Kidney (tissue), 22 donors: ENCODE measurements at places on chromosomes 5 and 9. TPM values are rescaled to one million over a fixed set of nuclear protein-coding genes. Genes with fewer than 3 reads are reported as not detected.

The PCDHA7 gene
- 1.1 TPM for total RNA-seq

The AGGF1 gene
- 23.0 TPM for total RNA-seq

DNA sequence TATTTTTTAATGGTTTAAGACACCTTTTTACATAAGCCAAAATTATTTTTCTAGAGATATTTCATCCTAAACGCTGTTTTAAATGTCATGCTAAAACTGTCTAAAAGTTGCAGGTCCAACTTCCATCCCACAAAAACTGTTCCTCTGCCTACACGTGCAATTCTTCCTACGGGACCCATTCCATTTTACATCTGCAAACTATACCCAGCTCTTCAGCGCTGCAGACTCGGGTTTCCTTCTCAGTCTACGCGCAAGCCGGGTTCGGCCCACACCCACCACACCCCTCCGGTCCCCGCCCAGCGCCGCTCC lies 8.7 kb downstream of the RANBP6 start:
- DNase-seq = no peak

GRCh38 chr9:133080161-133080560 lies 18.4 kb downstream of the CEL start:
- no peak for DNase-seq

The TSSK1B gene
- 0.13 TPM for total RNA-seq

DNA sequence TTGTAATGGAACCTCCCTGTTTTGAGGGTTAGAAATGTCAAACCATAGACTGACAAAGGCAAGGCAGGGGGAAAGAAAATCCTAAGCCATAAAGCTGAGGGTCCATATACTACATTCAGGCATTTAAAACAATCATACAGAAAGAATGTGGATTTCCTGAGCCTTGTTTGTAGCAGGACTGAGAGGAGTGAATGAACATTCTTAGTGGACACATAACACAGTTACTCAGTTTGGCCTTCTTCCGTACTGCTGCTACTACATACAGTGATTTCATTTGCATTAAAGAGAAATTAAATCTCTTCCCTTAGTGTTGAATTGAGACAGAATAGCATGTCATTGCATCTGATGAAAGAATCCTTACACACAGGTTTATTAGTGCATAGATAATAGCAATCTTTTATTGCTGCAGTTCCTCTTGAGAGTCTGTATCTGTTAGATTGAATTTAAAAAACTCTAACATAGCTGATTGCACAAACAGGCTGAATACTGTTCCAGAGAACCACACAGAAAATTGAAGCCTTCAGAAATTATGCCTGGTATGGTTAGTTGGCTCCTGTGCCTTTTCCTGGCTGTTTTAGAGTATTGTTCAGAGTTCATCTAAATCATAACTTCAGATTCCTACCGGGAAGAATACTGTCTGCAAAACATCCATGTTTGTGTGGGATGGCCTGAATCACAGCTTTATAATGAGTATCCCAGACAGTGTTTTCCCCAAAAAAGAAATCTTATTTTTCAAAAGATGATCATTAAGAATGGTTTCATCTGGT lies 2.0 kb upstream of the MTX3 start:
- no peak for DNase-seq

GRCh38 chr5:56616454-56617160 lies 198.7 kb upstream of the MAP3K1 start:
- DNase-seq = no peak

DNA sequence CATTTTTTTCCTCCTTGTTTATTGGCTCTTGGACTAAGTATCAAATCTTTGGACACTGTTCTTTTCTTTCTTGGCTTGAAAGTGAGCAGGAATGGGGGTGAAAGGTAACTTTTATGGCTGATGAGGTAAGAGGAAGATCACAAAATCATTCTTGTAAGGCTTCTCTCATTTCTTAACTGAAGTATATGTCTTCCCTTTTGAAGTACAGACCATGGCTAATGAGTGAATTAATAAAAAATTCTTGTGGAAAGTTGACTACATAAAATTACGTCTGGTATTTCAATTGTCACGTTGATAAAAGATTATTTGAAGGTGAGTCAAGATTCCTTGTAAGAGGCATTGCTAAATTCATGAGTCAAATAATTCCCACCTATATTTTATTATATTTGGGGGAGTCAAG lies 25.1 kb downstream of the VCAN start:
- DNase-seq = no peak
